Midbrain (tissue), 1 donor: ENCODE measurements at places on chromosomes 5 and 9.

DNA sequence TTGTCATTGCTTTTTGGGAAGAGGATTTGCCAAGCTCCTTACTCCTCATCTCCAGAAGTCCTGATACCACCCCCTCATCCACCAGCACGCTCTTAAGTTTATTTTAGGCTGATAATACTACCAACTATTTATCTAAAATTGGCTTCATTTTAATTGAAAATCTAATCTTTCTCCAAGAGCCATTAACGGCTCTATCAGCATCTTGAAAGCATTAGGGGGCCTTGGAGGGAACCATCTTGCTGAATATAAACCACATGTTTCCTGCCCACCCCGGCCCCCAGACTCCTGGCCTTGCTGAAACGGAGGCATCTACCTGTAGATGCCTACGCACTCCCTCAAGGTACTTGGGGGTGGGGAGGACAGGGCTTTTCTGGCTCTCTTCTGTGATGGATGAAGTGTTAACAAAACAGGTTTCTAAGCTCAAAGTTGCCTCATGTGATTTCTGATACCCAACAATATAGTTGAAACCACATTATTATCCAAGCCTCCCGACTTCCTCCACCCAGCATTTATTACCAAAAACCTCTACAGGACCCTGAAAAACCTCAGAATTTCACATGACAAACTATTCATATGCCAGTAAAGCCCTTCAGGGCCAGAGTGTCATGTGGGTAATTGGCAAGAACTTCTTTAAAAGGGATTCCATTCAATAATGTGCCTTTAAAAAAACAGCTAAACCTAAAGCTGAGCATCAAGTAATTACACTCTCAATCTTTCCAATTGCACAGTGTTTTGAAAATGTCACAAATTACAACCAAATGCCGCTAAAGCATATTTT lies 96.7 kb downstream of the SAXO1 start:
- no peak for DNase-seq

DNA sequence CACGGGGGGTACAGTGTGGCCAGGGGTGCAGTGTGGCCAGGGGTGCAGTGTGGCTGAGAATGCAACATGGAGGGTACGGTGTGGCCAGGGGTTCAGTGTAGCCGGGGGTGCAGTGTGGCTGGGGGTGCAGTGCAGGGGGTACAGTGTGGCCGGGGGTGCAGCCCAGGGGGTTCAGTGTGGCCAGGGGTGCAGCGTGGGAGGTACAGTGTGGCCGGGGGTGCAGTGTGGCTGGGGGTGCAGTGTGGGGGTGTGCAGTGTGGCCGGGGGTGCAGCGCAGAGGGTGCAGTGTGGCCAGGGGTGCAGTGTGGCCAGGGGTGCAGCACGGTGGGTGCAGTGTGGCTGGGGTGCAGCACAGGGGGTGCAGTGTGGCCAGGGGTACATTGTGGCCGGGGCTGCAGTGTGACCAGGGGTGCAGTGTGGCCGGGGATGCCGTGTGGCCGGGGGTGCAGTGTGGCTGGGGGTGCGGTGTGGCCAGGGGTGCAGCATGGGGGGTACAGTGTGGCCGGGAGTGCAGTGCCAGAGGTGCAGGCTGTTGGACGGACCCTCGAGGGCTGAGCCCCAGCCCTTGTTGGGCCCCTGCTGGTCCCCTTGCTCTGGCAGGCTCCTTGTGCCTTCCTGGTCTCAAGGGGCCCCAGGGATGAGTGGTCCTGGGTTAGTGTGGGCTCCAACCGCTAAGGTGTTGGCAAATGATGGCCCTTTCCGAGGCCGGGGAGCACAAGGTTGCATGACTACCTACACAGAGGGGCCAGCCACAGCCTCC lies 17.9 kb downstream of the TPPP start:
- no peak for DNase-seq

DNA sequence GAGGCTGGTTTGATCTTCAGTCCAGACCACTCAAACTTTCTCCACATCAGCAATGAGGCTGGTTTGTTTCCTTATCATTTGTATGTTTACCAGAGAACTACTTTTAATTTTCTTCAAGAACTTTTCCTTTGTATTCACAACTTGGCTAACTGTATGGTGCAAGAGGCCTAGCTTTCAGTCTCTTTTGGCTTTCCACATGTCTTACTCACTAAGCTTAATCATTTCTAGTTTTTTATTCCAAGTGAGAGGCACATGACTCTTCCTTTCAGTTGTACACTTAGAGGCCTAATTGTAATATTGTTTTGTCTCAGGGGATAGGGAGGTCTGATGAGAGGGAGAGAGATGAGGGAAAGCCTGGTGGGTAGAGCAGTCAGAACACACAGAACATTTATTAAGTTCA lies 554.0 kb upstream of the ARRDC3 start:
- DNase-seq = no peak

- no peak for DNase-seq
Observed at GRCh38 chr5:137370096-137371071, 128.7 kb downstream of the SPOCK1 start.

GRCh38 chr5:2985718-2986117 lies 234.2 kb upstream of the IRX2 start:
- DNase-seq = no peak

- no peak for DNase-seq
Observed at GRCh38 chr9:111163716-111164389, 125.6 kb upstream of the LPAR1 start.

DNA sequence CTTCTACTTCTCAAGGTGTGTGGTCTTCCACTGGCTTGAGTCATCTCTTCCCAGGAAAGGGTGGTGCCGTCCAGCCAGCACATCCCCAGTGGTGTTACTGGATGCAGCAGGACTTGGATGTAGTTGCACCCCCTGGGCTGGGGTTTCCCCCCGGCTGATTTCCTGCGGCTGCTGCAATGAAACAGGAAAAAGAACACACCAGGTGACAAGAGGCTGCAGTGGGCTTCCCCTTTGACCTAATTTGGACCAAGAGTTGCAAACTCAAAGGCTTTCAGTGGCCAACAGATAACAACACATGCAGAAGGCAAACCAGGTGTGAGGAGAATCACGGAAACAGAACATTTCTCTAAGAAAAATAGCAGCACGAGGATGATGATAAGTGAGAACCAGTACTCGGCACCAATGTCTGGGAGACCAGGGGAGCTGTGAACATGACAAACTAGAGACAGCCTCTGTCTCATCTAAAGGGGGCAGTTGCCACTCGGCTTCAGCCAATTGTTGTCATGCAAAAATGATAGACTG lies 83.7 kb downstream of the PDE6A start:
- DNase-seq = no peak

GRCh38 chr5:173202266-173202875 lies 32.6 kb downstream of the NKX2-5 start:
- no peak for DNase-seq

- DNase-seq = no peak
Observed at GRCh38 chr5:132309679-132310078, 15.5 kb downstream of the SLC22A4 start.

- no peak for DNase-seq
Observed at GRCh38 chr9:89419978-89420394, 77.9 kb downstream of the SEMA4D start.

DNA sequence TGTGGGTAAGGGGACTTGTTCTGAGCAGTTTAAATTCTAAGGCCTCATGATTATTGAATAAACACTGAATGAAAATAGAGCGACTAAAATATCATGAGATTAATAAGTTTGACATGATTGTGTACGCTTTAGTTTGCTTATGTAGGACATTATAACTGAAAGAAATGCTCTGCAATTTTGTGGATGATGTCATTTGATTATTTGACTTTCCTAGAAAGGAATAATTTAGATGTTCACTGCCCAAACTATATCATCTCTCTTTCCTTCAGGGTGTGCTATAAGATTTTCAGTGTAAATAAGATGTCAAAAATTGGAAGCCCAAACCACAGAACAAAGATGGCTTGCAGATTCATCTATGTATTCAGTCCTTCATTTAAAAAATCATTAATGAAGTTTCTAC lies 115.7 kb upstream of the MTAP start:
- DNase-seq = no peak
